ENCODE measurements at places on chromosomes 7 and 10. TPM values are rescaled to one million over a fixed set of nuclear protein-coding genes. Genes with fewer than 3 reads are reported as not detected.

SNX10 gene
- 45.7 TPM for total RNA-seq

FAM237B gene
- total RNA-seq = not detected

CRTAC1 gene
- total RNA-seq = not detected

ATP6V0A4 gene
- 0.66 TPM for total RNA-seq

CLDN3 gene
- not detected for total RNA-seq

Measured in T-helper 1 cell treated with Interleukin-12 subunit alpha and Interleukin-12 subunit beta and Interleukin-4 antibody, amounts not matched to agents 30 ng/mL and 1 ng/mL, for 36 hours (primary cell).